Coronary artery (tissue), 2 donors: ENCODE measurements at places on chromosomes 16 and 17.

- no peak for DNase-seq
Measured at GRCh38 chr17:49406421-49407061, 8.1 kb downstream of the PHB1 start.

DNA sequence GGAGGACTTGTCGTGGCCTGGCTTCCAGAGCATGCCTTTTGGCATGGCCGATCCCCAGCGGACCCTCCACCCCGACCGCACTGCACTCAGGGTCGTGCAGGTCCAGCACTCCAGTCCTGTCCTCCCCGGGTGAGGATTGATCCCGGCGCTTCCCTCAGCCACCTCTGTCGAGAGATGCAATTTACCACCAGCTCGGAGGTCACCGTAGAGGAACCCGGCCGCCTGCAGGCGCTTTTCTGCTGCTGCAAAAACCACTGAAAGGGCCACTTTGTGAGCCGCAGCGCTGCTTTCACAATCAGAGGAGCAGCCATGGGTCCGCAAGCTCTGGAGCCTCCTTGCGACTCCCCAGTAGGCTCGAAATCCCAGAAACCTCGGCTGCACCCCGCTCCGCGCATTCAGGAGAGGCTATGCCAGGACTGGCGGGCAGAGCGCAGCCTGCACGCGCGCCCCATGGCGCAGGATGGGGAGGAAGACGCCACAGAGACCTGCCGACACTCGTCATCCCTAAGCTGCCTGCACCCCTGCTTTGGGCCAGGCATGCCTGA lies 134.2 kb downstream of the HS3ST2 start:
- no peak for DNase-seq

GRCh38 chr16:82639666-82640336 lies 13.0 kb downstream of the CDH13 start:
- no peak for DNase-seq

- DNase-seq = no peak
Measured at GRCh38 chr16:14172200-14172809, 101.2 kb downstream of the MRTFB start.

DNA sequence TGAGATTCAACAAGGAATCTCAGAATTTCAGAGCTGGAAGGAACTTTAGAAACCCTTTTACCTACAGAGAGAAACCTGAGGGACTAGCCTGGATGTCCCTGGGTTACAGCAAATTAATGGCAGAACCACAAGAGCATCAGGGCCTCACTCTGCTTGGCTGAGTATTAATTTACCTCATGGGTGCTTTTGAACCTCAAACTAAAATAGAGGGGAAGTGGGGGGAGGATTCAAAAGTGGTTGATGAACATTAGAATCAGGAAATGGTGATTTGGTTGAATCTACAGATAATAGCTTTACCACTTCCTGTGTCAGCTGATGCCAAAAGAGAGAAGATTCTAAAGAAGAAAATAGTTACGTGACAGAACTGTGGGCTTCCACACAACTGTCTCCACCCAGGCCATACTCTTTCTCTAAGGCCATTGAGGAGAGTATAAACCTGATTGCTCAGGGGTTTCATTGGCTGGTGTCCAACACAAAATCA lies 11.3 kb upstream of the SKAP1 start:
- no peak for DNase-seq

DNA sequence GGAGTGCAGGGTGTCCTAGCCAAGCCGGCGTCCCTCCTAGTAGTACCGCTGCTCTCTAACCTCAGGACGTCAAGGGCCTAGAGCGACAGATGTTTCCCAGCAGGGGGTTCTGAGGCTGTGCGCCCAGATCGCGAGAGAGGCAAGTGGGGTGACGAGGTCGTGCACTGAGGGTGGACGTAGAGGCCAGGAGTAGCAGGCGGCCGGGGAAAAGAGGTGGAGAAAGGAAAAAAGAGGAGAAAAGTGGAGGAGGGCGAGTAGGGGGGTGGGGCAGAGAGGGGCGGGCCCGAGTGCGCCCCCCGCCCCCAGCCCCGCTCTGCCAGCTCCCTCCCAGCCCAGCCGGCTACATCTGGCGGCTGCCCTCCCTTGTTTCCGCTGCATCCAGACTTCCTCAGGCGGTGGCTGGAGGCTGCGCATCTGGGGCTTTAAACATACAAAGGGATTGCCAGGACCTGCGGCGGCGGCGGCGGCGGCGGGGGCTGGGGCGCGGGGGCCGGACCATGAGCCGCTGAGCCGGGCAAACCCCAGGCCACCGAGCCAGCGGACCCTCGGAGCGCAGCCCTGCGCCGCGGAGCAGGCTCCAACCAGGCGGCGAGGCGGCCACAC lies at the start of gene MMP2:
MMP2 (plus strand) TSS at position 372 of the 603 bp plus-strand sequence. CDS start 282 bp downstream, outside the sequence.
- DNase-seq = no peak

DNA sequence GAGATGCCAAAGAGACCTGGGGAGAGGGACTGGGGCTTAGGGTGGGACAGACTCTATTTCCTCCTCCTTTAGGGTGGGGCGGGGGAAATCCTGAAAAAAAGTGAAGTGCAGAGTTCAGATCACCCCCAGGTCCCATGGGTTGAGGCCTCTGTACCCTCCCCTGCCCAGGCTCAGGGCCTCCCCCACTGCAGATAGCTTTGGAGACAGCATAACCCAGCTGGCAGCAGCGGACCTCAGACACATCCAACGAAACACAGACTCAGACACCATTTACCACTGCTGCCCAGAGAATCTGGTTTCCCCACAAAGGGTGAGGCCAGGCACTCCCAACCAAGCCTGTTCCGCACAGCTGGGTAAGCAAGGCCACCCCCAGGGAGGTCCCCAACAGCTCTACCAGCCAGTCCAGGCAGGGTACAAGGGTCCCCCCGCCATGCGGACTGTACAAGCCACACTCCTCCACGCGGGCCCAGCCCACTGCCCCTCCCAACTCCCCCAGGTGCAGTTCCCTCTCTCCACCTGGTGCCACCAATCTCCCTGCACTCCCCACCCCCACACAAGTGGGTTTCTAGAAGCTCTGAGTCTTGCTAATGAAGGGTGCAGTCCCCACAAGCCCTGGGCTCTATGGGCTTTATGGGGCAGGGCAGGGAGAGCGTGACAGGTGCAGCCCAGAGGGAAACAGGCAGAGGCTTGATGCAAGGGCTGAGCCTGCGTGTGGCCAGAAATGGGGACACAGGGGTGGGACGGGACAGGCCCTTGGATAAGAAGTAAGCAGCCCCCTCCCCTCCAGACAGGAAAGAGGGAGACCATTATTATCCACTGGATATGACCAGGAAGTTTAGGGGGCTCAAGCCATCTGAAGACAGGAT lies 8.9 kb downstream of the RHBDF2 start:
- DNase-seq = no peak

DNA sequence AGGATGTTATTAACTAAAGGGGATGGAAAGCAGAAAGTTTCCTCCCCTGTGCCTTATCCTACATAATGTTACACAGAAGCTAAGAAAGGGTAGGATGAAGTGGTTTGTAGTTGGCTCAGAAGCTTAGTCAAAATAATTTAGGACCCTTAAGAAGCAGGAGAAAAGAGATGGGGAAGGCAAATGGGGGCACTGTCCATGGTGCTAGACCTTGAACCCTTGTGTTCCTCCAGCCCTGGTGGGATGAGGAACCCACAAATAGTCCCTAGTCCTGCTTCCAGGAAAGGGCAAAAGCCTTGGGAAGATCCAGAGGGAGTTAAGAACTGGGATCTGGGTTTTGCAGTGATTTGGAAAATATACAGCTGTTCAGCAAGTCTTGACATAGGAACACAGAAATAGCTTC lies 54.5 kb downstream of the SLC5A11 start:
- DNase-seq = no peak

GRCh38 chr17:19744492-19744891 lies 3.6 kb downstream of the ALDH3A1 start:
- no peak for DNase-seq

DNA sequence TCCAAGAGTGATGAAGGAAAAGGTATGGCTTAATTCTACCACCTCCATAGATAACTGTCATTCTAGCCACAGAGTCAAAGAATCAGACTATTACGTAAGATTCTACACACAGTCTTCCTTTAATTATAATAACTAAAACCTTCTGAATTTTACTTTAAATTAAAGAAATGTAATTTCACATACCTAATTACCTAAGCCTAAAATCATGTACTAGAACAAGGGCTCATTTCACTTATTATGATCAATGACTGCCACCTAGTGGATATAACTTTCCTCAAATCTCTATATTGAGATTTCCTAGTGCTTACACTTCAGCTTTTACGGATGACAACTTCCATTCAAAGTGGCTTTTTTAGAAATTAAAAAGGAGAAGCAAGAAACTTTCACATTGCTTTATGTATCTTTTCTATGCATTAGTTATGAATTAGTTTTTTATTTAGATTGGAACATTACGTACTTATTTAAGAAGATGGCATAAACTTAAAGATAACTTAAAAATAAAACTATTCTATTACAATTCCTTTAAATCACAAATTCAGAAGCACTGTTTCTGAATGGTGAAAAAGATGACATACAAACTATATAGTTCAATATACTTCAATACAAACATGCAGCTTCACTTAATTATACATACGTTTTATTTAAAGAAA lies 18.2 kb upstream of the ABCA10 start:
- DNase-seq = no peak

DNA sequence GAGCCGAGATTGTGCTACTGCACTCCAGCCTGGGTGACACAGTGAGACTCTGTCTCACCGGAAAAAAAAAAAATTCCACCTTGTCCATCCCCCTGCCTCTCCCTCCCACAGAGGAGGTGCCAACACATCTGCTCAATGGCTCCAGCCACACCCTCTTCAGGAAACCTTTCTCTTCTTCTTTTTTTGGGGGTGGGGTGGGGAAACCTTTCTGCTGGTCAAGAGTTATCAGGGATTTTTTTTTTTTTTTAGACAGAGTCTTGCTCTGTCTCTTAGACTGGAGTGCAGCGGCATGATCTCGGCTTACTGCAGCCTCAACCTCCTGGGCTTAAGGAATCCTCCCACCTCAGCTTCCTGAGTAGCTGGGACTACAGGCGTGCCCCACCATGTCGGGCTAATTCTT lies 18.7 kb downstream of the TNS4 start:
- no peak for DNase-seq

GRCh38 chr17:66443166-66443565 lies 140.8 kb downstream of the PRKCA start:
- DNase-seq = no peak

DNA sequence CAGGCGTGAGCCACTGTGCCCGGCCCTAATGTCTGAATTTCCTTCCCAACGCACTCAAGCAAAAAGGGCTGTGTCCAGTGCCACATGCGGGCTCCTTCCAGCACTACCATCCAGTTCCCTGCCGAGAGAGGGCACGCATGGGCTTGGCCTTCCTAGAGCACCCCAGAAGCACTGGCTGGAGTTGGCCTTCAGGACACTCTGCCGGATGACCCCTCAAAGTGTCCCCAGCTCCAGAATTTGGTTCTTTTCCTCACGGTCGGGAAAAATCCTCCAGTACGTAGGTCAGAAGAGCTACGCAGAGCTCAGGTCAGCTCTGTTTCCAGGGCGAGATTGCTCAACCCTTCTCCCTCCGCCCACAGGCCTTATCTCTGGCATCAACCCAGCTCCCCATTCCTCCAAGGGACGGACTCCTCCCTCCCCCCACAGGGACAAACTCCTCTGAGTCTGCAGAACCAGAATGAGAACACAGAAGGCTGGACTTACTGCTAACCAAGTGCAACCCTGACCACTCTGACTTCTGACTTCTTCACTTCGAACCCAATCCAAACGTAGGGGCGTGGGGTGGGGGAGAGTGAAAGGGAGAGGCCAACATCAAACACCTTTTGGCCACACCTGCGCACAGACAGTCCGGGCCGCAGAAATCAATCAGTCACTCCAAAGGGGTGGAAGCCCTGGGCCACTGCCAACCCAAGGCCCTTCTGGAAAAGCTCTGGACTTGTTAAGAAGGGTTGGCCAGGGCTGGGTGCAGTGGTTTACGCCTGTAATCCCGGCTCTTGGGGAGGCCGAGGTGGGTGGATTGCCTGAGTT lies 3.6 kb downstream of the CDC42EP4 start:
- peak; percentile 94 for DNase-seq

DNA sequence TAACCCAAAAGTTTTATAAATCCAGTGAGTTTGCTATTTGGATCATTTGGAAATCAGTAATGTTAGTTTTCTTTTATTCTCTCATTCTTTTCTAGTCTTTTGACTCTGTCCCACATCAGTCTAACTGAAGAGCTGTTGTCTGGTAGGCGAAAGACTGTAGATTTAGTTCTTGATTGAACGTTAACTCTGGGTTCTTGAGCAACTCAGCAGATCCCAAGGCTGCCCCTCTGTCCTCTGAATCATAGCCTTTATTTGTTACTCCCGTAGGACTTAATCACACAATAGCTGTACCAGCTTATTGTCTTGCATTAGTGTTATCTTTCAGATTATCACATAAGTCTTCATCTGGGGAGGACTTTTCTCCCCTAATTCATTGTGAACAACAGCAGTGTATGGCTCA lies 119.3 kb upstream of the TOM1L1 start:
- no peak for DNase-seq

- no peak for DNase-seq
Measured at GRCh38 chr17:72940496-72940895, 152.0 kb downstream of the SLC39A11 start.

DNA sequence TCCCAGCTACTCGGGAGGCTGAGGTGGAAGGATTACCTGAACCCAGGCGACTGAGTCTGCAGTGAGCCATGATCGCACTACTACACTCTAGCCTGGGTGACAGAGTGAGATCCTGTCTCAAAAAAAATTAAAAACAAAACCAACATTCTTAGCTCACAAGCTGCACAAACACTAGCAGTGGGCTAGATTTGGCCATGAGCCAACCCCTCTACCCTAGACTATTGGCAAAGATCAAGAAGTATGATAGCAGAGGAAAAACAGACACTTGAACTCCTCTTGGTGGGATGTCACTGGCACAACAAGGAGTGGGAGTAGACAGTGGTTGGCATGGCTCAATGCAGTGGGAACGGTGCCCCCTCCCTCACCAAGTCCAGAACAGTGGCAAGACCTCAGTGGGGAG lies 19.6 kb upstream of the RIPOR1 start:
- DNase-seq = no peak

DNA sequence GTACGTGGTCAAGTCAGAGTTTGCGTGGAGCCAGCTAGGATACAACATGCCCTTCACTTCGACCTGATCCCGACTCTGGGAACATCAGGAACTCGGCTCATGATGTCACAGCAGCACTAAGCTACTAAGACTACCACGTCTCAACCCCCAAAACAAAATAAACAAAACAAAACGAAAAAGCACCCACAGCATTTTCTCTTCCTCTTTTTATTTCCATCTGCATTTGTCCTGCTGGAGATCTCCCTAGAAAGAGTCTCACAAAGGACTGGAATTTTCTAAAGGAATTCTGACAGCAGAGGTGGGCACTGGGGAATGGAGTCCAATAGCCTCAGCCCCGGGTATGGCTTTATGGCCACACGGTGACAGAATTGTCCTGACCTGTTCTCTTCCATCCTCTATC lies 196.6 kb downstream of the SALL1 start:
- no peak for DNase-seq
